Left lobe of liver (tissue), 2 donors: ENCODE measurements at places on chromosomes 13 and 19. TPM values are rescaled to one million over a fixed set of nuclear protein-coding genes. Genes with fewer than 3 reads are reported as not detected.

DEDD2 gene
- total RNA-seq, result 15.0 TPM

PCDH9 gene
- 2.4 TPM for total RNA-seq

IRS2 gene
- total RNA-seq, result 13.1 TPM

LPAR6 gene
- total RNA-seq, result 4.8 TPM

SYNGR4 gene
- not detected for total RNA-seq
